ENCODE measurements at places on chromosomes 12 and 14.

GRCh38 chr12:1579651-1580435, 14.5 kb downstream of the FBXL14 start:
- DNase-seq, result no peak

DNA sequence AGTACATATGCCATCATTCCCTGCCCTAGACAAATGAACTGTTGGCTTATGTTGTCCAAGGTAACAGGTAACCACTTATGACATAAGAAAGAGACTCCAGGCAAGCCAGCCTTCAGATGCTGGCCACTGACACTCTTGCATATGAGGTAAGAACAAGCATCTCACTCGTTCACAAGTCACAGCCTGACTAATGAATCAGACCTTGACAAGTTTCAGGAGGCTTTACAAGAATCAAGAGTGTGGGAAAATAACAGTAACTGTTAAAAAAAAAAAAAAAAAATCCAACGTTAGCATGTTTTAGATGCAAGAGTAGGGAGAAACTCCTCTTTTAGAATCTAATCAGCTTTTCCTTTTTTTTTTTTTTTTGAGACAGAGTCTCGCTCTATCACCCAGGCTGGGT, 40.7 kb downstream of the ZFYVE1 start:
- no peak for DNase-seq

GRCh38 chr12:17456486-17456885, 633.5 kb downstream of the RERGL start:
- no peak for DNase-seq

- DNase-seq, result peak; percentile 55
Observed at GRCh38 chr14:77181603-77182437, at the start of gene TMEM63C. Gene TMEM63C (plus strand): TSS chr14:77181798. CDS start chr14:77218814, 37,016 bp downstream.

DNA sequence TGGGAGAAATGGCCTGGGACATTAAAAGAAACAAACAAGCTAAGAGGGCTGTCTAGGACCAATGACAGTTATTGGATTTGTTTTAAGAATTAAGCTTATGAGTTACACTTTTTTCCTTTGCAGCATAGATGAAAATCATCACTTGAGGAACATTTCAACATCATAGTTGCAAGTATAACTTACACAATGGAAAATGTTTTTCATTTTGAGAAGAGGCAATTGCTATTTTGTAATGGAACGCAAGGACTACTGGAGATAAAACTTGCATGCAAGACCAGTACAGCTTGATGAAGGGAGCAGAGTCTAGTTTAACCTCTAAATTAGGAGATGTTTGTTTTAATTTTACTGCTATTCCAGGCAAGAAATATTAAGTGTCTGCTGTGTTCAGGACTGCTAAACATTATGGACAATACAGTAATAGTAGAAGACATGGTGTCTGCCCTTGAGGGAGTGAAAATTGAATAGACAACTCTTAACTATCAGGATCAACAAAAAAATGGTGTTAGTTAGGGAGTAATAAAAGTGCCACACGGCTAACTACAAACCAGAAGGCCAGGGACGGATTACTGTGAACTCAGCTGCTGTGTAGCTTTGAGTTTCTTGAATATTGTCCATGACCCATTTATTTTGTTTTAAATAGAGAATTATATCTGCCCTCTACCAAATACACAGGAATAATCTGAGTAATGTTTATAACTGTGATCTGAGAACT, 374.5 kb downstream of the RAD51B start:
- DNase-seq, result no peak

DNA sequence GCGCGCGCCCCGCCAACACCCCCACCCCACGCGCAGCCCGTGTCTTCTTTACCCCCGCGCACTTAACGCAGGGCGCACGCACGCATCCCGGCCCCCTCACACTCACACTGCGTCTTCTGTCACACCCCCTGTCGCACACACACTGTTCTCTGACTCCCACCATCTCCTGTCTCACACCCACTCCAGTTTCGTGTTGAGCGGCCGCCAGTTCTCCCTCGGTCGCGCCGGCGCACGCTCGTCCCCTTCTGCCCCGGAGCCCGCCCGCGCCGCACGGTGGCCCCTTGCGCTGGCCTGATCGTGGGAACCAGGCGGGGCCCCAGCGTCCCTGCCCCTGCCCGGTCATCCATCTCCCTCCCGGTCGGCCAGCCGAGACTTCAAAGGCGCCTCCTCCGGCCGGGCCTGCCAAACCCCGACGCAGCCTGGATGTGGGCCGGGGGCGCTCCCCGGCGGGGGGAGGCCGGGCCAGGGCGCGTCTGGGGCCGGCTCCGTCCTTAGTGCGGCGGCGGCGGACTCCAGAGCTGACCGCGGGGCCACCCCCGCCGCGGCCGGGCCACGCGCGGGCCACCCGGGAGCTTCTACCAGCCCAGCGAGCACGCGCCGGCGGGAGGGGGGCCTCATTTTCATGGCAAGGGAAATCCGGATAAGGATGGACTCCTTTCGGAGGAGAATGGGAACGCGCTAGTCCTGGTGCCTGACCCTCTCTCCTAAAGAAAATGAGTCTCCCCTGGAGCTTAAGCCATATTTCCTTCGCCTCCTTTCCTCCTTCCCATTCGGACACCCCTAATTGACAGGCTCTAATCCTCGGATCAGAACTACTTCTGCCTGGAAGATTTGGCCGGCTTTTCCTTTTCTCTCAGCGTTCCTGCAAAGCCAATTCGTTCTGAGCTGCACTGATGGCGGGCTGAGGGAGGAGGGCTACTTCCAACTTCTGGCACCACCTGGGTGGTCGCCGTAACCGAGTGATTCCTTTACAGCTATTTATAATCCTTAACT, 82.0 kb upstream of the HMGA2 start:
- DNase-seq, result peak; percentile 62

DNA sequence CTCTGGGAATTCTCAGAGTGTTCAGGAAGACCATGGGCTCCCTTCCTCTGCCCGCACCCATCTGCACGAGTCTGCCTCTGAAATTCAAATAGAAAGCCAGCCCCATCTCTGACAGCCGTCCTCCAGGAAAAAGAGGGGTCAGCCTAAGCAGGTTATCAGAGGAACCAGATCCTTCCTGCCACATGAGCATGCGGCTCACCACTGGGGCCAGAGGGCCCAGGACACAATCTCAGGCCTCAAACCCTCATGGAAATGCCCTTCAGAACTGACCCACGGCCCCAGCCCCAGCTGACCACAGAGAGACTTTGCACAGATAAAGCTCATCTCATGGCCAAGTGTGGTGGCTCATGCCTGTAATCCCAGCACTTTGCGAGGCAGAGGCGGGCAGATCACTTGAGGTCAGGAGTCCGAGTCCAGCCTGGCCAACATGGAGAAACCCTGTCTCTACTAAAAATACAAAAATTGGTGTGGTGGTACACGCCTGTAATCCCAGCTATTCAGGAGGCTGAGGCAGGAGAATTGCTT, 23.2 kb downstream of the PXN start:
- DNase-seq, result no peak

GRCh38 chr12:52541709-52542108, 11.2 kb downstream of the KRT71 start:
- DNase-seq, result no peak

GRCh38 chr14:98008381-98009113, 1211.4 kb downstream of the VRK1 start:
- DNase-seq, result no peak

GRCh38 chr14:81137316-81137715, 83.4 kb downstream of the GTF2A1 start:
- no peak for DNase-seq

- DNase-seq, result no peak
Observed at GRCh38 chr14:95021588-95021987, 135.7 kb downstream of the DICER1 start.

DNA sequence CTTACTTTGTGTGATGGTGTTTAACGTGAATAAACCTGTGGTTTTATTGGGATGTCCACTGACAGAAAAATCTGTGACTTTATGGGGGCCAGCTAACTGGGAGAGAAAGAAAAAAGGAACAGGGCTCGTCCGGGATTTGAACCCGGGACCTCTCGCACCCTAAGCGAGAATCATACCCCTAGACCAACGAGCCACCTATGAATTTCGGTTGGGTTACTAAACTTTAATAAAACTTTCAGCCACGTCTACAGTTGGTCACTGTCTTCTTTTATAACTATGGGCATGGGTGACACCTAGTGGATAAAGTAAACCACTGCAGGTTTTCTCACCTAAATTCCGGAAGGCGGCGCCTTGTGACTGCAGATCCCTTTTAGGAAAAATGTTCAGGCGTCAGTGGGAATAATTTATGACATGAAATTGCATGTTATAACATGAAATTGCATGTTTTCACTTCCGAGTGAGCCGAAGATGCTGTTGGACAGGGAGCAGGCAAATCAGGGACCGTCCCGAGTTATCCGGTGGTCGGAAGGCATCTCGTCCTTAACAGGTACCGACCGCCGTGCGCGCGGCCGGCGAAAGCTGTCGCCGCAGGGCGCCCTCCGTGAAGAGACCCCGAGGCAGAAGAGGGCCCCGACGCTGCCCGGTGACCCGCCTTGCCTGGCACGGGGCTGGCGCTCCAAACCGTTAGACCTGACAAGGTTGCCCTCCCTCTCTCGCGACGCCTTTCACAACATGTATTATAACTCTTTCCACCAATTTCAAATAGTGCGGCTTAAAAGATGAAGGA, 18.2 kb upstream of the RNASE12 start:
- peak; percentile 71 for DNase-seq

GRCh38 chr12:105822131-105823105, 316.3 kb downstream of the NUAK1 start:
- no peak for DNase-seq

GRCh38 chr14:100536721-100537445, 50.3 kb downstream of the BEGAIN start:
- DNase-seq, result no peak

DNA sequence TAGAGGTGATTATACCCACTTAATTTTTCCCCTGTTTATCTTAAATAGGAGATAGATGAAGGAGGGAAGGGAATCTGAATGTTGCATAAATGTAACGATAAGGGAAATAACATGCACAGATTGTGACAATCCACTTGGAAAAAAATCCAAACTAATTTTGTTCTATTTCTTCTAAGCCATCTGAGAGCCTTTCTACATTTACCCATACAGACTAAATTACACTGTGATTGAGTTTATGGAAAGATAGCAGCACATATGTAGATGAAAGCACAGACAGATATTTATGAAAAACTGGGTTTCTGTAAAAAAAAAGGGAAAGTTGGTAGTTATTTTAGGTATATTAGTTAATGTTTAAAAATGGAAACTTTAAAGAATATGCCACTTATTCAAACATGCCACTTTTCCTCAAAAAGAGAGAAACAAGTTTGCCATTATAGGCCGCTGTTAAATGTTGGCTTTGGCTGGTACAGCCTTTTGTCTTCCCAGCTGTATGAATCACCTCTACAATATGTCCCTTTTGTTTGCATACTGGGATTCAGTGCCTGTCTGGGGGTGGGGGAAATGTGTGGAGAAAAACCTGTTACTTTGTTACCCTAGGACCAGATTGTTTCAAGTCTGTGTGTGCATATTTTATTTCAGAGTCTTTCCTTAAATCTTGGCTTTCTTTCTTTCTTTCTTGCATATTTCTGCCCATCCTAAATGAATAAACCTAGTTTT, 470.2 kb upstream of the LMO3 start:
- DNase-seq, result no peak

DNA sequence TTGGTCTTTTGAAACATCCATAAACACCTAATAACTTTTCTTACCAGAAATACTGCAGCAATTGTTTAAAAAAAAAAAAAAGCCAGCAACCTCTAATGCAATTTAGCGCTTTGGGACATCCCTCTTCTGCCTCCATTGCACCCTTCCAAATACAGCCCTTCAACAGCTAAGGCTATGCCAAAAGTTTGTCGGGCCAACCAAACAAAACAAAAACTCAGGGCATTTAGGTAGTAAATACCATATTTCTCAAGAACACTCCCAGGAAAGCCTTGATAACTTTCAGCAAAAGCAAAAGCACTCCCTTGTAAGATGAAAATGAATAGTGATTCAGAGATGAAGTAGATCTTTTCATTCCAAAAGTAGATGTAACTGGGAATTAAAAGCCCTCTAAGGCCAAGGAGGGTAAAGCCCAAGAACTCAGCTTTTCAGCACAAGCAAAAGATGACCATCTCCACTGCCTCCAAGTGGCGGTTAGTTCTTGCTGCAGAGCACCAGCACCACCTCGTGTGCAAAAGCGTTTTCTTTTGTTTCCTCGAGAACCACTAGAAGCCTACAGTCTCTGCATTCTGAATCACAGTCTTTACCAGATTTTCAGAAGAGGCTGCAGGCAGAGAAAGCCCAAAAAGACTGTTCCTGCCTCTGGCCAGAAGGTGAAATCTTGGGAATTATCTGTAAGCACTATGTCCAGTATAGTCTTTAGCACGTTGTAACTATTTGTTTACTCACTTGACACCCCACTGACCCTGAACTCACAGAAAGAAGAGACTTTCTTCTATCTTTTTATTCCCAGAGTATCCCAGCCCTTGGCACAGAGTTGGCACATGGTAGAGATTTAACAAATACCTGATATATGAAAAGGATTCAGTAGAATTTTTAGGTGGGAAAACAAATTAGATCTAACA, 53.1 kb downstream of the SIX6 start:
- peak; percentile 51 for DNase-seq

DNA sequence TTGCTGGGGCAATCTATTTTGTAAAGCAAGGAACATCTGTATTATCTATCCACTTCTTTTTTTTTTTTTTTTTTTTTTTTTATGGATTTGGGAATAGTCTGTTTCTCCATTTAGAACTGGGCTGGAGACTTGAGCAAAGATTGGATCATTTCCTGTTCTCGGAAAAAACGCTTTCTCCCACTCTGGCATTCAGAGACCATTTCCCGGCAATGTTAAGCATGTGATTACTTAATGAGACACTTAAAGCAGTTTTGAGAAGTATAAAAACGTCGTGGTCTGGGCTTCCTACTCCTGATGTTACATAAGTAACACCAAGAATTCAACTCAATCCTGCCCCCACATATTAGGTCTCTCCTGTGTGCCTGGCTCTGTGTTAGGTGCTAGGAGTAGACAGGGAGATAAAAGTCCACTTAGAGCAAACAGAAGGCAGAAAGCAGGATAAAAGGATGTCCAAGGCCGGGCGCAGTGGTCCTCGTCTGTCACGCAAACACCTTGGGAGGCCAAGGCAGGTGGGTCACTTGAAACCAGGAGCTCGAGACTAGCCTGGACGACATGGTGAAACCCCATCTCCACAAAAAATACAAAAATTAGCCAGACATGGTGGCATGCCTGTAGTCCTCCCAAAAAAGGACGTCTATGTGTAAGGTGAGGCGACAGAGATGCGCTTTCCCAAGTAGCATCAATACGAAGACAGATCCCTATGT, 152.1 kb upstream of the GSC start:
- DNase-seq, result no peak

DNA sequence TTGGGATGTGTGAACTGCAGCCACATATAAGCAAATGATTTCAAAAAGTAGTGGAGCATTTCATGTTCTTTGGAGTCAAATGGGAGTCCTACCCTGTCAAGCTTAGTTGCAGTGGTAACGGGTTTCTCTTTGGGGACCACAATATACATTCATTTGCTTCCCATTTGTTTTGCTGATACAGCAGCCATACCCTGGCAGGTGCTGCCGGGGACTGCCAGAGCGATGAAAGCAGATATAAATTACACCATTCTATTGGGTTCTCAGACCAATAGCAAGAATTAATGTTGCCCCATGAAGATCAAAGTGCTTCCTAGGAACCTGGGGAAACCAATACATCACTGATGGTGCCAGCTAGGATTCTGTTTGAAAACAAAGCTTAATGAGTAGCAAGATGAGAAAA, 1621.5 kb upstream of the FLRT2 start:
- no peak for DNase-seq

Measured in neural crest cell (in vitro differentiated cells).